ENCODE measurements at places on chromosomes 6 and 20. TPM values are rescaled to one million over a fixed set of nuclear protein-coding genes. Genes with fewer than 3 reads are reported as not detected.

PSORS1C1 gene
- total RNA-seq, result 0.07 TPM

DEFB132 gene
- not detected for total RNA-seq

CPNE5 gene
- total RNA-seq, result 0.22 TPM

TNFRSF6B gene
- total RNA-seq, result 0.62 TPM

GSTA3 gene
- total RNA-seq, result not detected

TCP11 gene
- total RNA-seq, result 0.31 TPM

EYS gene
- total RNA-seq, result 0.54 TPM

EPHA7 gene
- total RNA-seq, result 0.04 TPM

EEF1A2 gene
- total RNA-seq, result 149 TPM

CDSN gene
- total RNA-seq, result not detected

IL20RA gene
- 0.06 TPM for total RNA-seq

SPAG4 gene
- total RNA-seq, result 13.8 TPM

LY6G6C gene
- not detected for total RNA-seq

KIF25 gene
- total RNA-seq, result not detected

RBBP8NL gene
- not detected for total RNA-seq

DEFB124 gene
- total RNA-seq, result not detected

SLC13A3 gene
- total RNA-seq, result 11.1 TPM

CLVS2 gene
- total RNA-seq, result 0.15 TPM

RAB44 gene
- total RNA-seq, result 0.07 TPM

EFCAB8 gene
- 0.21 TPM for total RNA-seq

All from right lobe of liver (tissue), 6 donors.